ENCODE measurements at places on chromosomes 1 and 21.

DNA sequence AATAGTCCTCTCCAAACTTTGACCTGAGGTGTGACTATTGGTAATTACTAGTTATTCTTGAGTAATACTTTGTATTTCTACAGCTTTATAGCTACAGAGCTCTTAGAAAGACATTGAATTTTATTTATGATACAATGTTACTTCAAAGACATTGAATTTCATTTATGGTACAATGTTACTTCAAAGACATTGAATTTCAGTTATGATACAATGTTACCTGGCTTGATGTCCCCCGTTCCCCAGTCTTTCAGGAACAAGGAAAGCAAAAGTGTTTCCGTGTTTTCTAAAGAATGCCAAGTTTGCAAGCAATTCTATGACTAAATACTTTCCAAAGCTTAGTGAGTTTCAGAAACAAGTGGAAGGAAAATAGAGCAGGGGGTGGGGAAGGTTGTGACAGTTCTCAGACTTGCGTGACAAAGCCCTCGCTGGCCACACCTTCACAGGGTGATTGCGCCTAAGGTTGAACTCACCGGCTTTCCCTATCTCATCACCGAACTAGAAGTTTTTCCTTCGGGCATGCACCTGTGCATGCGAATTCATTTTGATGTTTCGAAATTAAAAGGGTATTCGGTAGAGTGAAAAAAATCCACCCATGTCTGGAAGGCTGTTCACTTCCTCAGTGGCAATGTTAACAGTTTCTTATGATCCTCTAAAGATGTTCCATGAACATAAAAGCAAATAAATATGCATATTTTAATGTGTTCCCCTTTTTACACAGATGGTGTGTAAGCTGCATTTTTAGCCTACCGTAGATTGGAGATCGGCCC lies 909 bp upstream of the PAXBP1 start:
- peak; percentile 69 for DNase-seq

DNA sequence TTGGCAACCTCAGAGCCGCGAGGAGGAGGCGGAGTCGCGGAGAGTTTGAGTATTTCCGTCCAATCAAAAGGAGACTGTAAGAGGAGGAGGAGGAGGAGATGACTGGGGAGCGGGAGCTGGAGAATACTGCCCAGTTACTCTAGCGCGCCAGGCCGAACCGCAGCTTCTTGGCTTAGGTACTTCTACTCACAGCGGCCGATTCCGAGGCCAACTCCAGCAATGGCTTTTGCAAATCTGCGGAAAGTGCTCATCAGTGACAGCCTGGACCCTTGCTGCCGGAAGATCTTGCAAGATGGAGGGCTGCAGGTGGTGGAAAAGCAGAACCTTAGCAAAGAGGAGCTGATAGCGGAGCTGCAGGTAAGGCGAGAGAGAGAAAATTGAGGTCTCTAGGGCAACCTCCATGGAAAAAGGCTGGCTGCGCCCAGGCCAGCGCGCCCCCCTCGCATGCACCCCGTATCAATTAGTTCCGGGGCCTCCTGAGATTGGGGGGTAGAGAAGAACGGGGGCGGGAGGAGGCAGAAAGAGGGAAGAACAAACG lies at the start of gene PHGDH:
TSS of gene PHGDH (plus strand) at position 131 of the 538 bp plus-strand sequence. CDS start at position 220, 89 bp downstream.
- peak; percentile 50 for DNase-seq

GRCh38 chr1:58149271-58149812 lies 397.2 kb downstream of the OMA1 start:
- no peak for DNase-seq

DNA sequence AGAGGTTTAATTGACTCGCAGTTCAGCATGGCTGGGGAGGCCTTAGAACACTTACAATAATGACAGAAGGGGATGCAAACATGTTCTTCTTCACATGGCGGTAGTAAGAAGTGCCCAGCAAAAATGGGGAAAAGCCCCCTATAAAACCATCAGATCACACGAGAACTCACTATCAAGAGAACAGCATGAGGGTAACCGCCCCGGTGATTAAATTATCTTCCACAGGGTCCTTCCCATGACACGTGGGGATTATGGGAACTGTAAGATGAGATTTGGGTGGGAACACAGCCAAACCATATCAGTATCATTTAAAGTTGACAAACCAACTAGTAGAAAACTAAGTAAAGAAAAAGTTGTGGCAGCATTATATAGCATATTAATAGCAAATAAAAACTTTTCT lies 71.3 kb upstream of the DNAJC6 start:
- no peak for DNase-seq

- no peak for DNase-seq
Observed at GRCh38 chr1:85427331-85427730, 37.6 kb downstream of the DDAH1 start.

DNA sequence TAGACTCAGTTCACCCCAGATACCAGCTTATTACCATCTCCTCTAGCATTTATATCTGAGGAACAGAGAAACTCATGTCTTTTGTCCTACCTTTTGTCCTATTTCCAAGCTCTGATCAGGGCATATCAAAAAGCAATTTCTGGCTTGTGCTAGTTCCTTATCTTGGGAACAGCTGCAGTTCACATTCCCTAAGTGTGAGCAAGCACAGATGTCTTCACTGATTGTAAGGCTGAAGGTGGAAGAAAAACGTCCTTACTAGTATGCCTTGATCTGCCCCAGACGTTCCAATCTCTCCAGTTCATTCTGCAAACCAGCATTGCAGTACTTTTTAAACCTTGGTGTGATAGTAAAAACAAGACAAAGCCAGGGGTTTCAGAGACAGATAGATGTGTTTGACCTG lies 139.8 kb downstream of the NCAM2 start:
- no peak for DNase-seq

DNA sequence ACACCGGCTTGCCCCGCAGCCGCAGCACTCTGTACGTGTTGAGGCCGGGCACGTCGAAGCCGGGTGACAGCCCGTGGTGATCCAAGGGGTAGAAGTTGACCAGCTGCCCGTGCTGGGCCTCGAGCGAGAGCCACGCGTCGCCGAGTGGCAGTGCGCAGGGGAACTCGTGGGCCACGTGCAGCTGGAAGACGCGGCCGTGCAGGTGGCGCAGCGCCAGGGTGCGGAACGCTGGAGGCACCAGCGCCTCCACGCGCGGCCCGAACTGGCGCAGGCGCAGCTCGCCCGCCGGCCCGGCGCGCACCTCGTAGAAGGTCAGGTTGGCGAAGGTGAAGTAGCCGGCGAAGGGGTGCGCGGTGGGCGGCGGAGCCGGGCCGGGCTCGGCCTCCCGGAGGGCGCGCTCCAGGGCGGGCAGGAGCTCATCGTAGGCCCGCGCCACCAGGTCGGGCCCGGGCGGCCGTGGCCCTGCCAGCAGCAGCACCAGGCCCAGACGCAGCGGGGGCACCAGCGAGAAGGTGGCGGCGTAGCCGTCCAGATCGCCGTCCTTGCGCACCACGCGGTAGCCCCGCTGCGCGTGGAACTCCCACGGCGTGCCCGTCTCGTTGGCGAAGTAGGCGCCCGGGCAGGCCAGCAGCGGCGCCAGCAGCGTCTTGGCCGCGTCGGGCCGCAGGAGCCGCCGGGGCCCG lies 19.5 kb downstream of the LACTBL1 start:
- DNase-seq, result no peak

GRCh38 chr1:183159960-183160359 lies 26.1 kb upstream of the LAMC2 start:
- DNase-seq, result no peak

DNA sequence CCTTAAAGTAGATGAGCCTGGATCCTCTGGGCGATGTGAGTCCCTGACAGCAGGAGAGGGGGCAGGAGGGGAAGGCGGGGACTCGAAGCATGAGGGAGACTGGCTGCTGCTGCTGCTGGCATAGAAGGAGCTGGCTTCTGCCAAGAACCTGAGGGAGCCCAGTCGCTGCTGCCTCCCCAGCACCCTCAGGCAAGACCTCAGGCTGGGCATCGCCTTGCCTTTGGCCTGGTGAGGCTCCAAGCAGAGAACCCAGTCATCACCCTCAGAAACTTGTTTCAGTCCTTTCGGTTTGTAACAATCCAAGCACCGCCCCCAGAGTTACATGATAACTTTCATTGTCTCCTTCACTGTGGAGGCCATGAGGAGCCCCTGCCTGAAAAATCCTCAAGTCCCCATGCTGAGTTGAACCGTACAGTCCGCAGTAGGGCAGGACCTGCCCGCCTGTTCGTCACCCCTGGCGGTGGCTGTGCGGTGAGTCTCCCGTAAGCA lies 38.8 kb downstream of the POFUT2 start:
- no peak for DNase-seq

DNA sequence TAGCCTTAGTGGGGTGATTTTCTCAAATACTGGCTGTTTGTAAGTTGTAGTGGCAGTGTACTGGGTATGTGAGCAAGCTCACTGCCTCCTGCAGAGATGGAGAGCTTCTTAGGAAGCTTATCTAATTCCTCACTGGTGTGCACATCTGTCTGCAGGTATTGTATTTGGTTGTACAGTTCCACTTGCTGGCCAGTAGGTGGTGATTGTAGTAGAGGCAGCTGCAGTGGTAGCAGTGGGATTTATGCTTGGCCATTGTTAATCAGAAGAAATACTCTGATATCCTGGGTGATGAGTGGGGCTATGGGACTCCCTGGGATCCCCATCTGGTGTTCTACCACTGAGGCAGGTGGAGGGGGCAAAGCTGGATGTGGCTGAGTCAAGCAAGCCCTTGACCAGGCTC lies 276.1 kb upstream of the SPAG17 start:
- no peak for DNase-seq

- peak; percentile 53 for DNase-seq
Observed at GRCh38 chr1:235329139-235329902, 951 bp downstream of the GGPS1 start.

DNA sequence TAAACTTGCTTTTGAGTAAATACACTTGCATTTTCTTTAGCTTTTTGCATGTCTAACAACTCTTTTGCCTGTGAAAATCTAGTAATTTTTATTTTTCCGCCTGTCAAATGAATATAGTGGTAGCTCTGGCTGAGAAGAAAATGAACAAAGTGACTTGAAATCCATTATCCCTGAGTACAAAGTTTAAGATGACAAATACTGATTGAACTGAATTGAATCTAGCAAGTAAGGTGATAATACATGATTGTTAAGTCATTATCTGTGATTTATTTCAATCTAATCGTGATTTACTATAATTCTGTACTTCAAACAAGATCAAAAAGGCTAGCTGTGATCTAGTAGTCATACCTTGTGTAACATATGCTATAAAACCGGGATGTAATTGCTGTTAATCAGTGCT lies 42.8 kb downstream of the CHRM3 start:
- DNase-seq, result no peak

DNA sequence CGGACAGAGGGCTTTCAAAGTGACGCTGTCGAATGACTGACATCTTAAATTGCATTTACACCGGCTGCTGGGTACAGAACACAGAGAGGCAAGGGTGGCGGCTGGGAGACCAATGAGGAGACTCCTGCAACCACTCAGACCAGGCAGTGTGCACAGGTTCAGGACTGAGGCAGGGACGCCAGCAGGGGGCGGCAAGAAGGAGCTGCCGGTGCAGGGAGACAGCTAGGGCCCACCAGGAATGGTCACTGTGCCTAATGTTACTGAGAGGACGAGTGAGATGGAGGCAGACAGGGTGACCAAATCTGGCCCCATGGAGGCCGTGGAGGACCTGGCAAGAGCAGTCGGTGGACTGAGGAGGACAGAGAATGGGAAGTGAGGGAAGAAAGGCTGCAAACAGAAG lies 23.5 kb downstream of the GLIS1 start:
- no peak for DNase-seq

- DNase-seq, result no peak
Observed at GRCh38 chr1:183957216-183957830, 80.2 kb downstream of the COLGALT2 start.

GRCh38 chr1:232901255-232901654 lies 49.2 kb upstream of the NTPCR start:
- peak; percentile 8 for DNase-seq

DNA sequence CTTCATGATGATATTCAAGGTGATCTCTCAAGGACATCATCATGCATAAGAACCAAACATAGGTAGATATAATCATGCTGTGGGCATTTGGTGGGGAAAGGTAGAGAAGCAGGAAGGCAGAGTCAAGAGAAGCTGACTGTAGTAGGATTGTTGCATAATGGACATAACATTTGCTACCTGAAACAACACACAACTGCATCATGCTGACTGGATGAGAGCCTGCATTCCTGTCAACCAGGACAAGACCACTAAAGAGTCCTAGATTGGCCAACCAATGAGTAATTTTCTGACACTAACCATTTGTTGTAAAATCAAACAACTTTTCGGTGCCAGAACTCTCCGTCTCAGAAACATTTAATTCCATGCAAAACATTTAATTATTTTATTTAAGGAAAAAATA lies 377.2 kb downstream of the PLPP3 start:
- DNase-seq, result no peak

GRCh38 chr1:19029191-19030085 lies 73.0 kb upstream of the IFFO2 start:
- DNase-seq, result no peak

GRCh38 chr1:76770979-76771378 lies 96.3 kb upstream of the ST6GALNAC5 start:
- DNase-seq, result no peak

- no peak for DNase-seq
Observed at GRCh38 chr21:21921410-21922232, 923.4 kb downstream of the NCAM2 start.

DNA sequence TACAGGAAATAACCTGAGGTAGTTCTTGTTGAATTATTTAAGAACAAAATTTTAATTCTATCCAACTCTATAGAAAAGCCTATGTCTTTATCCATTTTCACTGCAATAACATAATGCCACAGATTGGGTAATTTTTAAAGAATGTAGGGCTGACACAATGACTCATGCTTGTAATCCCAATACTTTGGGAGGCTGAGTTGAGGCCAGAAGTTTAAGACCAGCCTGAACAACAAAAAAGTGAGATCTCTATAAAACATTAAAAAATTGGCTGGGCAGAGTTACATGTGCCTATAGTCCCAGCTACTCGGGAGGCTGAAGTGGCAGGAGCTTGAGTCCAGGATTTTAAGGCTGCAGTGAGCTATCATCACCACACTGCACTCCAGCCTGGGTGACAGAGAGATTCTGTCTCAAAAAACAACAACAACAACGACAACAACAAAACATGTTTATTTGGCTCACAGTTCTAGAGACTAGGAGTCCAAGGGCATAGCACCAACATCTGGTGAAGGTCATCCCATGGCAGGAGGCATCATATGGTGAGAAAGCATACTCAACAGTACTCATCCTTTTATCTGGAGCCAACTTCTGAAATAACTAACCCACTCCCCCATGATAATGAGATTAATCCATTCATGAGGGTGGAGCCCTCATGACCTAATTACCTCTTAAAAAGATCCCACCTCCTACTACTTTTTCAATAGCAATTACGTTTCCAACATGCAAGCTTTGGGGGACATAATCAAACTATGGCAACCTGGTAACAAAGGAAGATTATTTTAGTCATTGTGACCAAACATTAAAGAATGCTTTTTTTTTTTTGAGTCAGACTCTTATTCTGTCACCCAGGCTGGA lies 59.6 kb downstream of the ABL2 start:
- no peak for DNase-seq

DNA sequence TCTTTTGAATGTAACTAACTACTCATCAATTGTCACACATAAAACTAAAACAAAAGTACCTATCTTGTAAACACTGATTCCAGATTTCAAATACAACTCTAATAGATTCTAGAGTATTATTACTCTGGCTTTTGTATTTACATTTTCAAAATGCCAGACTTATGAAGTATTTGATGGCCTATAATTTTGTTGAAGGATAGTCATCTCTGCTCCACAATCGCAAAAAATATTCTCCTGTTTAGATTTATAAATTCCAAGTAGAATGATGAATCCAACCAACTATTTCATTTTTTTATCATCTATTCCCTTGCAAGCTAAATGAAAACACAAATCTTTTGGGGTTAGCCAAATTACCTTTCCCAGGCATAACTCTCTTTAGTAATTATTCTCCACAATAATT lies 75.0 kb upstream of the GUCA2A start:
- no peak for DNase-seq

All from CD4-positive, alpha-beta T cell treated with Interleukin-6 for 4 hours (primary cell).